Stomach (tissue), 19 donors: ENCODE measurements at places on chromosomes 7 and 10. TPM values are rescaled to one million over a fixed set of nuclear protein-coding genes. Genes with fewer than 3 reads are reported as not detected.

Gene TLX1
- total RNA-seq: not detected

DNA sequence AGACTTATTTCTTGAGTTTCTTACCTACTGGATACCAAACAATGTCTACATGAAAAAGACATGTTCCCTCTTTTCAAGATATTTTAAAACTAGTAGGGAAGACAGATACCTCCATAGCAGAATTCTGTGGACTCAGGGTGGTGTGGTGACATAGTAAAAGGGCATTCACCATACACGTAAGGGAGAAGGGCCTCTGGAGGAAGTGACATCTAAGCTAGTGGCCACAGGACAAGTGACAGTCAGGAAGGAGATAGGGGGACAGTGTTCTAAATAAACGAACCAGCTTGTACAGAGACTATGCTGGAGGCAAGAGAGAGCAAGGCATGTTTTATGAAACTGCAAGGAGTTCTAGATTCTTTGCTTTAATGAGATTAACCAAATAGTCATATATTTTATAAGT, 321.7 kb upstream of the LRGUK start:
- no peaks in the 10 kb centered on the region for H3K27me3 ChIP-seq
- no peaks in the 10 kb centered on the region for H3K36me3 ChIP-seq
- no peak for DNase-seq
- no peaks in the 10 kb centered on the region for H3K4me1 ChIP-seq
- no peak overlapping the region for H3K27ac ChIP-seq
- H3K4me3 ChIP-seq: no peak overlapping the region

- H3K36me3 ChIP-seq: peaks cover 18% of the 10 kb centered on the region
- no peaks in the 10 kb centered on the region for H3K27me3 ChIP-seq
- DNase-seq: no peak
- no peak overlapping the region for H3K27ac ChIP-seq
Measured at GRCh38 chr7:107319724-107320228, 150.1 kb upstream of the GPR22 start.

Gene TMEM273
- 2.9 TPM for total RNA-seq

Gene ATG9B
- total RNA-seq: not detected

DNA sequence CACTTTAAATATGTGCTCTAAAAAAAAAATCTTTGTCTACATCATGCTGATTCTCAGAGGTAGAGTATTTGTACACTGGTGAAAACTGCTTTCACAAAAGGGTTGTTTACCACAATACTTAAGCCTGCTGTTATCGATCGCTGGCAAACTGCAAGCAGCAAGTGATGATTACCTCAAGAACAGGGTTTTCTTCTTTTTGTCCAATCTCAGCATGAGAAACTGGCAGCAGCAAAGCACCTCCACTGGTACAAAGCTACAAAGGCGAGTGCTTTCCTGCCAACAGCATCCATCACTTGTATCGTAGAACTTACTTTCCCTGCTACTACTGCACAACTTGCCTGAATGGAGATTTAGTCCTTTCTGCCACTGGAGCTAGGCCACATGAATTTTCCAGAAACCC, 276.5 kb downstream of the DGKB start:
- no peak overlapping the region for H3K4me3 ChIP-seq
- H3K4me1 ChIP-seq: no peaks in the 10 kb centered on the region
- H3K27ac ChIP-seq: no peak overlapping the region
- DNase-seq: no peak
- no peaks in the 10 kb centered on the region for H3K36me3 ChIP-seq

Gene DNA2
- total RNA-seq: 16.3 TPM

DNA sequence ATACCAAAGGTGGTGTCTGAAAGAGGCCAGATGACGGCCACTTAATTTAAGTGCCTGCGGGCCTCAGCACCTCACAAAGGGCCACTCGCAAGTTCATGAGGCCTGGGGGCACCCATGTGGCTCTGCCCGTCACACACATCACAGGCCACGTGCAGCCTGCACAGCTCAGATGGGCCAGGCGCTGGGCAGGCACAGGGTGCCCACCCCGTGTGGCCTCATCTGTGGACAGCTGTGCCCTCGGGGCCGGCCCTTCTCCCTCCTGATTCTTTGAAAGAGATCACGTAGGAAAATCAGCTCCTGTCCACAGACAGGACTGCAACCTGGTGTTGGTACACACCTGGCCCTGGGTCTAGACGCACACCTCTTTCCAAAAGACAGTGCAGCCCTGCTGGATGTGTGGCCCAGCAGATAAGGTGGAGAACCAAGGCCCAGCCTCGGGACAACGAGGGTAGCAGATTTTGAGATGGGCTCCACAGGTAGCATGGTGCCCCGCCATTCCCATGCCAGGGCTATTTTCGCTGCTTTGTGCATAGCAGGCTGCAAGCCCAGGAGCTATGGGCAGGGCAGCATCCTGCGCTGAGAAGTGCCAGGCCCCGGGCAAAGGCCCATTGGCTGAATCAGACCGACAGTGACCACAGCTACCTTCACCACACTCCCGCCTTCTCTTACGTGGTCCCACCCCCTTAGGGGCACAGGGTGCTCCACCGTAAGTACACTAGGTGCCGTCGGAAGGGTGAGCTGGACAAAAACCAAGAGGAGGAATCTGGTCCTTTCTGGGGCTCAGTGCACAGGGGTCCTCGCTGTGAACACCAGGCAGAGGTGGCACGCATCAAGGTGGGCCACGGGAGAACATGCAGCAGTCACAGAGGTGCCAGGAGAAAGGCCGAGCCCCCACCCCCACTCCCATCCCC, 124.5 kb downstream of the EBF3 start:
- H3K27me3 ChIP-seq: no peaks in the 10 kb centered on the region
- H3K4me3 ChIP-seq: no peak overlapping the region
- H3K36me3 ChIP-seq: peaks cover 22% of the 10 kb centered on the region
- DNase-seq: no peak

DNA sequence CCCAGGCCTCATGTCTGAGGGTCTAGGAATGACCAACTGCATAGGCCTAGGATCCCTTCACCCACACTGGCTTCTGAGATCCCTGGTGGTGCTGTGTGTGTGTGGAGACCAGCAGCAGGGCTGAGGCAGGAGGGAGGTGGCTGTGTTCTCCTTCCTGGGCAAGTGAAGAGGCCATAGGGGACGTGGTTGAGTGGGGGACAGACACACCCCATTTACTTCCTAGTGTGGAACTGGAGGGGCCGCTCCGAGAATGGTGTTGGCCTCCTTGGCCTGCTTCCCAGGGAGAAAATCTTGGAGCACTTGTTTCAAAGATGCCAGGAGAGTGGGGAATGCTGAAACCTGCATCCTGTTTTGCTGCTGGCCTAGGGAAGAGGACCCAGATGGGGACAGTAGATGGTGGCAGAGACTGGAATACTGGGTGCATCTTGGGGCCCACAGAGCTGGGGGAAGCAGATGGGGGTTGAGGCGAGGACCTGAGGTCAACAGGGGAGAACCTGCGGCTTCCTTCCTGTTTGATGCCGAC, 19.1 kb downstream of the UBTD1 start:
- no peak for DNase-seq
- H3K4me3 ChIP-seq: no peak overlapping the region
- H3K27me3 ChIP-seq: no peaks in the 10 kb centered on the region
- no peak overlapping the region for H3K27ac ChIP-seq
- no peaks in the 10 kb centered on the region for H3K36me3 ChIP-seq
- H3K4me1 ChIP-seq: peaks cover 9% of the 10 kb centered on the region

DNA sequence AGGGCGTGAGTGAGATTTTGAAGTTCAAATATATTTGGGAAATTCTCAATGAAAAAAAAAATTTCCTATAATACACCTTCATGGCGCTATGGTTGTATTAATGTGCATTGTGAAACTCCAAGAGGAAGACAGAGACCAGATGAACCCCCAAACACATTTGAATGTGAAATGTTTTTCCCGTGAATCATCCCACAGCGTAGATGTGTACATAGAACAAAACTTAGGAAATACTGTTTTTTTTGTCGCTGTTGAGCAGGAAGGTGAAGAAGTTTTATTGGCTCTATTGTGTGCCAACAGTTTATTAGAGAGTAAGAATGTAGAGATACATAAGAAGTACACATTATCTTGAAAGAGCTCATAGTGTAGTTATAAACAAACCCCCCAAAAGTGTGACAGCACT, 134.0 kb downstream of the KCND2 start:
- H3K4me1 ChIP-seq: no peaks in the 10 kb centered on the region
- no peaks in the 10 kb centered on the region for H3K36me3 ChIP-seq
- H3K4me3 ChIP-seq: no peak overlapping the region
- no peaks in the 10 kb centered on the region for H3K27me3 ChIP-seq
- no peak for DNase-seq

DNA sequence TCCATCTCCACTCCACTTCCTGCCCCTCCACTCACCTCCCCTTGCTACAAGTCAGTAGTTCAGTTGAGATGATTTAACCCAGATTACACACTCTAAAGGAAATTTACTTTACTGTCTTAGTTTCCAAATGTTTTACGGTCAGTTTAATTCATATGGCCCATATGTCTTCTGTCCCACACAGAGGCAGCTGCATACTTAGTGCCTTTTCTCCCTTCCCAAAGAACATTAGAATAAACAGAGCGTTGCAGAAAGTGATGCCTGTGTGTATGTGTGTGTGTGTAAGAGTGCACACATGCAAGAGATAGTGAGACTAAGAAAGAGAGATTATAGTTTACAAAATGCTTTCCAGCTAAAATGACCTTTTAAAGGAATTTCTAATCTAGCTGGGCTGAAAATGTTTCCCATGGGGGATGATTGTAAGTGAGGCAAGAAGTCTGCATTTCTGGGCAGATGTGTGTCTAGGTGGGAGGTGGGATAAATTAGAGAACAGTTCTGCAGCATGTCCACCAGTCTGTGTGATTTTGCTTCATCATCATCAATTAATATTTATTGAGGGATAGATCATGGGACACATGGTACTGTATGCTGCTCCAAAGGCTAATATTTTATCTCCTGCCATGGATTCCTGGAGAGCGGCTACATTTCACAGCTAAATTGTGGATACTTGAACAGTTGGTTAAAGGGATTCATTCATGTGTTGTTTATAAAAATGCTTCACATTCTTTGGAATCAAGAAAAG, 81.5 kb downstream of the NXPH1 start:
- H3K4me3 ChIP-seq: no peak overlapping the region
- H3K27me3 ChIP-seq: no peaks in the 10 kb centered on the region
- DNase-seq: peak; percentile 66

- DNase-seq: no peak
- H3K4me1 ChIP-seq: no peaks in the 10 kb centered on the region
- no peak overlapping the region for H3K27ac ChIP-seq
- H3K36me3 ChIP-seq: no peaks in the 10 kb centered on the region
Measured at GRCh38 chr7:144459635-144460034, 56.1 kb upstream of the NOBOX start.

- H3K27me3 ChIP-seq: peaks cover 38% of the 10 kb centered on the region
- no peak overlapping the region for H3K27ac ChIP-seq
- H3K36me3 ChIP-seq: no peaks in the 10 kb centered on the region
- DNase-seq: peak; percentile 20
Measured at GRCh38 chr7:157522189-157522588, 185.4 kb downstream of the DNAJB6 start.

DNA sequence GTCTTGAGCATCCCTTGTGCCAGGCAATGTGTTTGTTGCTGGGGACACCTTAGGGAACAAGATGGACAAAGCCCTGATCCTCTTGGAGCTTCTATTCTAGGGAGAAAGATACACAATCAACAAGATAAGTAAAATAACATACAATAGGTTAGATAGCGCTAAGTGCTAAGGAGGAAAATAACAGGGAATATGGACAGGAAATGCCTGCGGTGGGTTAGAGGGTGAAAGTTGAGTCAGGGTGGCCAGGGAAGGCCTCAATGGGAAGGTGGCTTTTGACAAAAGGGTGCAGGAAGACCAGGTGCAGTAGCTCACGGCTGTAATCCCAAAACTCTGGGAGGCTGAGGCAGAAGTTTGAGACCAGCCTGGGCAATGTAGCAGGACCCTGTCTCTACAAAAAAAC, 38.3 kb upstream of the MYL10 start:
- no peaks in the 10 kb centered on the region for H3K36me3 ChIP-seq
- no peak overlapping the region for H3K4me3 ChIP-seq
- H3K27ac ChIP-seq: no peak overlapping the region
- no peak for DNase-seq

Gene ACTL6B
- not detected for total RNA-seq

- H3K27me3 ChIP-seq: no peaks in the 10 kb centered on the region
- no peaks in the 10 kb centered on the region for H3K4me1 ChIP-seq
- no peak overlapping the region for H3K27ac ChIP-seq
- H3K36me3 ChIP-seq: peaks cover 94% of the 10 kb centered on the region
Measured at GRCh38 chr10:99895867-99896266, 113.4 kb downstream of the ABCC2 start.

DNA sequence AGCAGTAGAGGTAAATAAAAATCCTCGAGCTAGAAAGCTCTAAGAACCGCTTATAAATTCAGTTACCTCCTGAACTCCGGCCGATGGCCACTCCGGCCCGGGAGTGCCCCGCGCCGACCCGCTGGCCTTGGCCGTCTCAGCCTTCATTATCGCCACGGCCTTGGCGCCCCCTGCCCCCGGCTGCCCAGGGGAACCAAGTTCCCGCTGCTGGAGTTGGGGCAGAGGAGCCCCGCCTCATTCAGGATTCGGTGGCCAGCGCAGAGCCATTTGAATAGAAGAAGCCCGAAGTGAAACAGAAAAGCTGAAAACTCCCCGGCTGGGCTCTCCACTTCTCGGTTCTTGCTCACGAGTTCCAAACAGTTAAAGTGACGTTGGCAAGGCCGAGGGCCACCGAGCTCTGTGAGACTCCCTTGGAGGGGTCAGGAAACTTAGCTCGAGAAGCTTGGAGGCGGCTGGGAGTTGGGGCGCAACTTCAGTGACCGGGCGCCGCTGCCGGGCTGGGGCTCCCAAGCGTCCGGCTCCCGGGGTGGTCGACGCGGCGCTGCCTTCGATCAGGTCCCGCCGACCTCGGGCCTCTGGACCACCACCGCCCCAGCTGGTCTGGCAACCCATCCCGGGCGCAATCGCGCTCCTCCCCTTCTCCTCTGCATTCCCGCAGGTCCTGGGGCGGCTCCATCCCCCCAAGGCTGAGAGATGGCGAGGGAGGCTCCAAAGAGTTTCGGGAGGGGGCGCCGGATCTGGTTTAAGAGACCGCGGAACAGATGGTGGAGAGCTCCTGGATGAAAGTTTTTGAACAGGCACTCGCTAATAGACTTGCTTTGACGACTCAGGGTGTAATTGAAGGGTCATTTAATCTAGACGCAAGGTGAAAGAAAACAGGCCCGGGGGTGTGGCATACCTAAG, 5.8 kb upstream of the FEZF1 start:
- no peak overlapping the region for H3K27ac ChIP-seq
- H3K4me3 ChIP-seq: peak overlapping the region; percentile 38
- peaks cover 97% of the 10 kb centered on the region for H3K27me3 ChIP-seq

Gene CPN1
- not detected for total RNA-seq

DNA sequence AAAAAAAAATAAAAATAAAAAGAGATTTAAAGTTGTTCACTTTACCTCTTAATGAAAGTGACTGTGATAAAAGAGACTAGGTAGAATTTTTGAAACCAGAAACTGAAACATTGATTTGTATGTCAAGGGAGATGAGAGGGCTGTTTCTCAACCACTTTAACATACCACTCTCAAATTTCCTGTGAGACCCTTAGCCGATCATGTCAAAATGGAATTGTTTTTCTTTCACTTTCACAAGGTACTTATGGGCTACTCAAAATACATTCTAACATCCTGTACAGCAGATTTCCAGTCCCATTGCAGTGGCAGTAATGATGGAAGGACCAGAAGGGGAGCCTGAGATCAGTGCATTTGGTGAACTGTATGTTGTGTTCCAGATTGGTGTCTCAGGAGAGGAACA, 261.2 kb downstream of the PPP1R3A start:
- no peaks in the 10 kb centered on the region for H3K27me3 ChIP-seq
- no peak overlapping the region for H3K4me3 ChIP-seq
- no peaks in the 10 kb centered on the region for H3K4me1 ChIP-seq
- no peak overlapping the region for H3K27ac ChIP-seq

Gene NUDCD3
- total RNA-seq: 38.5 TPM

Gene FAM237B
- total RNA-seq: not detected

- peaks cover 86% of the 10 kb centered on the region for H3K27me3 ChIP-seq
- H3K4me1 ChIP-seq: peaks cover 24% of the 10 kb centered on the region
- no peak for DNase-seq
- no peaks in the 10 kb centered on the region for H3K36me3 ChIP-seq
Measured at GRCh38 chr10:93077860-93078337, 4.2 kb downstream of the CYP26A1 start.
